Stomach (tissue), 19 donors: ENCODE measurements at places on chromosomes 13 and 19. TPM values are rescaled to one million over a fixed set of nuclear protein-coding genes. Genes with fewer than 3 reads are reported as not detected.
A peak's percentile ranks its signal among the peaks of the same experiment; 100 is the strongest.

- H3K36me3 ChIP-seq, result no peaks in the 10 kb centered on the region
- DNase-seq, result peak; percentile 92
- peaks cover 15% of the 10 kb centered on the region for H3K4me1 ChIP-seq
Measured at GRCh38 chr13:30108913-30109237, 198.5 kb downstream of the KATNAL1 start.

- peaks cover 25% of the 10 kb centered on the region for H3K36me3 ChIP-seq
- no peaks in the 10 kb centered on the region for H3K27me3 ChIP-seq
- peak overlapping the region; percentile 83 for H3K4me3 ChIP-seq
- H3K27ac ChIP-seq, result peak overlapping the region; percentile 88
- no peak for DNase-seq
- H3K4me1 ChIP-seq, result peaks cover 33% of the 10 kb centered on the region
Measured at GRCh38 chr19:9828551-9829063, 889 bp downstream of the UBL5 start.

GRCh38 chr13:113769106-113769505, 10.1 kb downstream of the TMEM255B start:
- no peaks in the 10 kb centered on the region for H3K36me3 ChIP-seq
- H3K27ac ChIP-seq, result no peak overlapping the region
- no peak for DNase-seq

DNA sequence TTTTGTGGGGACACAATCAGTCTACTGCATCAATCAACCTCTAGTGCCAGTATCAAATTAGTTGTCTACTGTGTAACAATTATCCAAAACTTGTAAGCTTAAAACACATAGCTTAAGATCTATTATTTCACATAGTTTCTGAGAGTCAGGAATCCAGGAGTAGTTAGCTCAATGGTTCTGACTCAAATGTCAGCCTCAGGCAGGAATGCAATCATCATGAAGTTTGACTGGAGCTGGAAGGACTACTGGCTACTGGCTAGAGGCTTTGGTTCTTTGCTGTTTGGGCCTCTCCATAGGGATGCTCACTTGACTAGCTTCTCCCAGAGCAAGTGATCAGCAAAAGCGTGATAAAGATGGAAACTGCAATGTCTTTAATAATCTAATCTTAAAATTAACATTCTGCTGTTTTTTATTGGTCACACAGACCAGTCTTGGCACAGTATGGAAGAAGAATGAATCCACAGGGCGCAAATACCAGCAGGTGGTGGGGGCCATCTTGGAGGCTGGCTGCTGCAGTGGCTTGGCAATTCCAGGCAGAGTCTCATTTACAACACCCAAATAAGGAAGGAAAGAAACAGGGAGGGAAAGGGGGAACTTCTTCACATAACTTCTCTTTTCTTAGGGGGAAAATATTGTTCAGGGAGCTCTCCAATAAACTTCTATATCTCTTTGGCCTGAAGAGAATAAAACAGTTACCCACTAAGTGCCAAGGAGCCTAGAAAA, 15.7 kb downstream of the CAB39L start:
- H3K4me3 ChIP-seq, result no peak overlapping the region
- no peaks in the 10 kb centered on the region for H3K4me1 ChIP-seq
- H3K27me3 ChIP-seq, result no peaks in the 10 kb centered on the region
- H3K27ac ChIP-seq, result no peak overlapping the region
- DNase-seq, result no peak

DNA sequence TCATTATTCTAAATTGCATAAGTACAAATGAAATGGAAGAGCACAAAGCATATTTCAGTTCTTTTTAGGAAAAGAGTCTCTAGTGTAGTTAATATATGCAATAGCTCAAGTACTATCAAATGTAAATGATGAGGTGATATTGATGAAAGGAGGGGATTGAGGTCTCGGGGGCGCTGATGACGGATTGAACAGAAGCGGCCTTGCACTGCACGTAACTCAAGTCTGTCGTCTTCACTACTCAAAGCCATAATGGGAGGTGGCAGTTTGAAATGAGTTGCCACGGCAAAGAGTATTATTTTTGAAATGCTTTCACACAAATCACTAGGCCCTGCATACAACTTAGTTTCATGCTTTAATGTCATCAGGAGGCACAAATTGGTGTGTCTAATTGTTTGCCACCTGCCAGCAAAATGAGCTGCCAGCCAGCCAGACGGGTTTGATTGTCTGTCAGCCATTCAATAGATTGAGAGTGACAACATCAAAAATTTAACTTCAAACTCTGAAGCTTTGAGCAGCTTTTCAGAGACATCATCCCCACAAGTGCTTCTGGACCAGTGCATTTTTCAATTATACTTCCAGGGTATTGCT, 256.6 kb downstream of the NBEA start:
- DNase-seq, result no peak
- H3K36me3 ChIP-seq, result peaks cover 6% of the 10 kb centered on the region
- no peak overlapping the region for H3K27ac ChIP-seq
- H3K27me3 ChIP-seq, result no peaks in the 10 kb centered on the region
- no peaks in the 10 kb centered on the region for H3K4me1 ChIP-seq

Gene IFI30
- total RNA-seq, result 49.8 TPM

- no peak for DNase-seq
- H3K27me3 ChIP-seq, result no peaks in the 10 kb centered on the region
- H3K4me3 ChIP-seq, result no peak overlapping the region
- no peaks in the 10 kb centered on the region for H3K36me3 ChIP-seq
Measured at GRCh38 chr13:109605846-109606245, 180.5 kb downstream of the IRS2 start.

Gene NANOS3
- total RNA-seq, result not detected

GRCh38 chr13:40975441-40975840, 43.7 kb downstream of the ELF1 start:
- H3K4me3 ChIP-seq, result no peak overlapping the region
- no peaks in the 10 kb centered on the region for H3K27me3 ChIP-seq
- peaks cover 38% of the 10 kb centered on the region for H3K4me1 ChIP-seq
- H3K36me3 ChIP-seq, result no peaks in the 10 kb centered on the region

Gene IRS2
- 24.1 TPM for total RNA-seq

DNA sequence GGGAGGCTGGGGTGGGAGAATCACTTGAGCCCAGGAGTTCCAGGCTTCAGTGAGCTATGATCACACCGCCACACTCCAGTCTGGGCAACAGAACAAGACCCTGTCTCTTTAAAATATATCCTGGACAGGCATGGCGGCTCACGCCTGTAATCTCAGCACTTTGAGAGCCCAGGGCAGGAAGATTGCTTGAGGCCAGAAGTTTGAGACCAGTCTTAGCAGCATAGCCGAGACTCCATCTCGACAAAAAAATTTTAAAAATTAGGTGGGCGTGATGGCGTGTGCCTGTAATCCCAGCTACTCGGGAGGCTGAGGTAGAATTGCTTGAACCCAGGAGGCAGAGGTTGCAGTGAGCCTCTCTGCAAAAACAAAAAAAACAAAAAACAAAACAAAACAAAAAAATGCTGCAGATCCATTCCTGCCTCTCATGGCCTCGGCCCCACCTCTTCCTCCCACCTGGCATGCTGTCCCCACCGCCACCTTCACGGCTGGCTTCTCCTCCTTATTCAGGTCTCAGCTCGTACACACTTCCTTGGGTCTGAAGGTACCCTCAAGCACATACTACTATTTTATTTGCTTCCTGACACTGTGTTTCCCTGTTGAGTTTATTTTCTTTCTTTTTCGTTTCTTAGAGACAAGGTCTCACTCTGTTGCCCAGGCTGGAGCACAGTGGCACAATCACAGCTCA, 5.3 kb downstream of the RFX1 start:
- no peaks in the 10 kb centered on the region for H3K36me3 ChIP-seq
- peaks cover 28% of the 10 kb centered on the region for H3K4me1 ChIP-seq
- no peak overlapping the region for H3K27ac ChIP-seq
- no peak overlapping the region for H3K4me3 ChIP-seq

Gene CEACAM4
- total RNA-seq, result not detected

Gene VSTM2B
- not detected for total RNA-seq

- DNase-seq, result no peak
- H3K36me3 ChIP-seq, result no peaks in the 10 kb centered on the region
- H3K4me1 ChIP-seq, result no peaks in the 10 kb centered on the region
- no peaks in the 10 kb centered on the region for H3K27me3 ChIP-seq
Measured at GRCh38 chr13:36715841-36716240, 42.0 kb downstream of the SERTM1 start.

- no peak overlapping the region for H3K4me3 ChIP-seq
- no peak overlapping the region for H3K27ac ChIP-seq
- no peaks in the 10 kb centered on the region for H3K36me3 ChIP-seq
- H3K4me1 ChIP-seq, result peaks cover 92% of the 10 kb centered on the region
- DNase-seq, result no peak
Measured at GRCh38 chr13:33276570-33276969, 9.0 kb downstream of the STARD13 start.

- no peak overlapping the region for H3K4me3 ChIP-seq
- H3K27me3 ChIP-seq, result no peaks in the 10 kb centered on the region
- DNase-seq, result no peak
- H3K36me3 ChIP-seq, result no peaks in the 10 kb centered on the region
Measured at GRCh38 chr13:66977161-66977560, 253.0 kb downstream of the PCDH9 start.

DNA sequence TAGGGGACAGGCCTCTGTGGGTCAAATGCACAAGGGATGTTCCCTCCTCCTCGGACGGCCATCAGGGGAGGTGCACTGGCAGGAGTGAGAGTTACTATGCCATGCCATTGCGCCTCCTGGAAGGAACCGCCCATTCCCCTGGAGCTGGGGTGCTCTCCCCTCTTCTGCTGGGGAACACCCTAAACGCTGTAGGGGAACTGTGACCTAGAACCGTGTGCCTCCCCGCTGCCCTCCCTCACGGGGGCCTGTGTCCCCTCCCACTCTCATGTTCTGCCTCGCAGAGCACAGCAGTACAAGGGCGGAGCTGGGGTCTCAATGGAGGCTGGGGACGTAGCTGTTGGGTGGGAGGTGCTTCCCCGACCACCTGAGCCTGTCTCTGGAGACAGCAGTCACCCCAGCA, 17.2 kb upstream of the CRTC1 start:
- no peaks in the 10 kb centered on the region for H3K27me3 ChIP-seq
- H3K36me3 ChIP-seq, result peaks cover 21% of the 10 kb centered on the region
- peaks cover 59% of the 10 kb centered on the region for H3K4me1 ChIP-seq
- peak overlapping the region; percentile 44 for H3K27ac ChIP-seq
- no peak overlapping the region for H3K4me3 ChIP-seq
- DNase-seq, result no peak
